Suppressor macrophage treated with lipopolysaccharide for 1 hour (primary cell): ENCODE measurements at places on chromosomes 5 and 9.

DNA sequence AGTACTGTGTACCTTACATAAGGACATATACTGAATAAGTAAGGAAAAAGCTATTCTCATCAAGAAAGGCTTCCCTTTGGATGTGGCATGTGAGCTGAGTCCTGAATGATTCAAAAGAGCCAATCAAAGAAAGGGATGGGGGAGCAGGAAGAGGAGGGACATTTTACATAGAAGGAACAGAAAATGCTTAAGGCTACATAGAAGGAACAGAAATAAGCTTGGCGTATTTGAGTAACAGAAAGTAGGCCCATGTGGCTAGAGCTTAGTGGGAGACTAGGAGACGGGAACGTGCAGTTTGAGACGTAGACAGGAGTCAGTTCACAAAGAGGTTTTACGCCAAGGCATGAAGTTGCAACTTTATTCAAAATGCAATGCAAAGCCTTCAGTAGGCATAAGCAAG lies 126.3 kb downstream of the CEMIP2 start:
- DNase-seq = no peak

- DNase-seq = no peak
Observed at GRCh38 chr5:163478126-163478981, 17.9 kb downstream of the HMMR start.

DNA sequence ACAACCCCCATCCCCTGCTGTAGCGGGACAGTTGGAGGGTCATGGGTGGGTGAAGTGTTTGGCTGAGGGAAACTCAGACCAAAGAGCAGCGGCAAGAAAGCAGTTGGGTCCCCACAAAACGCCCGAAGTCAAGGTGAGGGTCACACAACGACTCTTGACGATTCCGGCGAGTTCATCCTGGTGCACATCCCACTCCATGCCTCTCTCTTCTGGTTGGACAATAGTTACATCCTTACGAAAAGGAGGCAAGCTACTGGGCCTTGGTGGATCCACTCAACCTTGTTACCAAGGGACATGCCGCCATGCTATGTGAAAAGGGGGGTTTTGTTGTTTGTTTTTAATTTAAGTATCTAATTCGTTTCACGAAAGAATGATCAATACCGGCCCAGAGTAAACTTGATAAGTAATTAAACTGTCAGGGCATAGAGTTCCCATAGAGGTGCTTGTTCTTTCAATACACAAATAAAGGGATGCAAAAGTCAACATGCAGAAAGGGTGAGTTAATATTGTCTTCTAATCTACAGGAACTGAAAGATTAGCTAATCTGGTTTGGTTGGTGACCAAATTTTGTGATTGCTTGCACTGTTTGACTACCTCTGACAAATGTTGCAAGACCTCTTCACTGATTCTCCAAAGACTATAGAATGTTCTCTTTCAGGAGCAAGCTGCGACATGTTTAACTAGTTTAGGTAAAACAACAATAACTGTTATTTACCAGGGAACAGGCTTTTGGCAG lies 732 bp upstream of the SMIM15 start:
- peak; percentile 45 for DNase-seq

GRCh38 chr5:56123531-56124243 lies 109.4 kb downstream of the ANKRD55 start:
- DNase-seq = peak; percentile 73

GRCh38 chr5:132101385-132101880 lies 27.8 kb downstream of the CSF2 start:
- no peak for DNase-seq

DNA sequence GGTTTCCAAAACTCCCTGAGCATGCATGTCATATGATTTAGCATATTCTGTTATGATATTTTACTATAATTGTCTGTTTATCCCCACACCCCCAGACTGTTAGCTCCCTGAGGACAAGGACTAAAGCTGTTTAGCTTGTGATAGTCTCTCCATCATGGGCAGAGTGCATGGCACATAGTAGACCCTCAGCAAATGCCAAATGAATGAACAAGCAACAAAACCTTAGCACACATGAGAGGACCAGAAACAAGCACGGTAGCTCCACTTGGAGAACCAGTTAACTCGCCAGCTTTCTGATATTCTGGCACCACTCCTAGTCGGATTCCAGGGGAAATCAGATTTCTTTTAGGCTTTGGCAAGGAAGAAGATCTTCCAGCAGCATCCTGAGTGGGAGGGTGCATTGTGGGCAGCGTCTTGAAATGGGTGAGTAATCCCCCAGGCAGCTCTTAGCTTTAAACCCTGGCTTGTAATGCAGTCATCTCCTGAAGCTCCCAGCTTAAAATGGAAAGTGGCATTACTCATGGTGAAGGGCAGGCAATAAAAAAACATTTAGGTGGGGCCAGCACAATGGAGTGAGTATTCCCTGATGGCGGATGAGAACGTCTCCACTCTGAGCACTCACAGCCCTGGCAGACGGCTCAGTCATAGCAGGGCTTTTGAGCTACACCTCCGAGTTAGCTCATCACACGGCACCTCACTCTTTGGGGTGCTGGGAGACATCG lies 41.1 kb downstream of the FGF1 start:
- DNase-seq = peak; percentile 41

GRCh38 chr9:38621434-38622287 lies 1.3 kb upstream of the ANKRD18A start:
- peak; percentile 13 for DNase-seq

- peak; percentile 26 for DNase-seq
Observed at GRCh38 chr9:98222885-98223691, 30.7 kb upstream of the CORO2A start.

DNA sequence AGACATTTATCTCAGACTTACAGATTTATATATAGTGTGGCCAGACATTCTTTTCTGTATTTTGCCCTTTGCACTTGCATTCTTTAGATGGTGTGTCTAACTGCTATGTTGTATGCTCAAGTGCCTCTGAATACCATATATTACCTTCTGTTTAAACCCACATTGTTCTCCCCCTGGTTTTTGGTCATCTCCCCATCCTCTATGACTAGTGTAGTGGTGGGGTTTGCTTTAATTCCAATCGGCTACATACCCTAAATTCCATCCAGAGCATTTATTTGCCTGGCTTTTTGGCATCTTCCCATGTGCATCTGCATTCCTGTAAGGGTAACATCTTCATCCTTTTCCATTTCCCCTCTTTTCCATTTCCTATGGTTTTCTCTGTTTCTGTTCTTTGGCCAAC lies 271.0 kb upstream of the SLC30A5 start:
- no peak for DNase-seq

DNA sequence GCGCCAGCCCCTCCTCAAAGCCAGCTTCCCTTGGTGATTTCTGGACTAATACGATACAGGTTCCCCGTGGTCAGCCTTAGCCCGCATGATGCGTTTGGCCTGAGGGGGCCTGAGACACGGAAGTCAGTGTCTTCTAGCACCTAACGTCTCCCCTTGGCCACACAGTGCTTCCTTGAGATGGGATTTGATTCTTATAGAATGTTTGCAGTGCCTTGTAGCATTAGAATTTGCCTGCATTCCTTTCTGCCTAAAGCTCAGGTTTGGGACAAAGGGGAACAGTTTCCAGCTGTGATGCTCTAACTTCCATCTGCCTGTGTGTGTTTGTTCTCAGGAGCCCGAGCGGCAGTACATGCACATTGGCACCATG lies 34.4 kb downstream of the CFAP90 start:
- no peak for DNase-seq

GRCh38 chr9:4861145-4861544 lies 68.4 kb downstream of the RCL1 start:
- no peak for DNase-seq

DNA sequence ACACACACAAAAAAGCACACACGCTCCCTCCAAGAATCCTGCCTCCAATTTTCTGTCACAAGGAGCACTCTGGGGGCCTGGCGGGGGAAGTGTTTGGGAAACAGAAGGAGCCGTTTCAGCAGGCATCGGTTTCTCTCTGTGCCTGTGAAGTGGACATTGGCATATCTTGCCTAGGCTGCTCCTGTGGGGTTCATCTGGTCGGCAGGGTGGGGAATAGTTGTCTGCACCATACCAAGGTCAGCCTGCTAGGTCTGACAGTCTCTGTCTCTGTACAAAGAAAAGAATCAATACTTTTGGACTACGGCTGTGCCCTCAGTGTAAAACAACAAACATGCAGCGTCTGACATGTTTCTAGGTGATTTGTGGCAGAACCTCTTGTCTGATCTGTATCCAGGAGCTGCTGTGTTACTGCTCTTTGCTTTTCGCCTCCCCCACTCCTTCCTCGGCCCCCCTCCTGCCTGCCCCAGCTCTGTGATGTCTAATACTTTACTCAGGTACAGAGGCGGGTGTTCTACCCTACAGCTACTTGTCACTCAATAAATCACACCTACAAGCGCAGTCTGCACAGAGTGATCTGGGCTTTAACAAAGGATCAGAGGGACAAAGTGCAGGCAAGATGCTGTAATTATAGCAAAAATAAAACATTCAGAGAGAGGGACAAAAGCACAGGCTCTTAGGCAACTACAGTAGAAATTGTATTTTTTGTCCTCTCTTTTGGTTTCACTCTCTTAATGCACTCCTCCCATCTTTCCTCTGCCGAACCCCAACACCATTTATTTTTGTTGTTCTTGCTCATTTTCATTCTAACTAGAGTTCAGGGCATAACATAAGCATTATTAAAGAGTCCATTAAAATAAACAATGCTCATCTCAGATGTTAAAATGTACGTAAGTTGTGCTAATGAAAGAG lies 216.7 kb downstream of the BNC2 start:
- DNase-seq = no peak

DNA sequence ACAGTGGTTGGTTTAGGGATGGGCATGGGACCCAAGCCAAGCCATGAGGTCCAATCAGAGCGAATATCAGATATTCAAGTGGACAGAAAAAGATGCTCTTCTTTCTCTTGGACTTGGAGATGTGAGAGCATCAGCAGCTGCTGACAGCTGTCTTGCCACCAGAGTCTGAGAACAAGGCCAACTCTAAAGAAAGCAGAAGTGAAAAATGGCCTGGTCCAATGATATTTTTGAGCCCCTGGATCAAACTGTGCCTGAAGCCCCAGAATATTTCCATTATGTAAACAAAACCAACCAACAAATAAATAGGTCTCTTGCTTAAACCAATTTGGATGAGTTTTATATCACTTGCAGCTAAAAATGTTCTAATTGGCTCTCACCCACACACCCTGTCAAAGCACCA lies 30.7 kb upstream of the JADE2 start:
- DNase-seq = no peak

GRCh38 chr5:158914008-158915000 lies 185.4 kb downstream of the EBF1 start:
- no peak for DNase-seq

GRCh38 chr9:96209407-96210271 lies 92.3 kb downstream of the HSD17B3 start:
- peak; percentile 62 for DNase-seq

- DNase-seq = peak; percentile 1
Observed at GRCh38 chr5:130270786-130271185, 366.5 kb downstream of the CHSY3 start.

DNA sequence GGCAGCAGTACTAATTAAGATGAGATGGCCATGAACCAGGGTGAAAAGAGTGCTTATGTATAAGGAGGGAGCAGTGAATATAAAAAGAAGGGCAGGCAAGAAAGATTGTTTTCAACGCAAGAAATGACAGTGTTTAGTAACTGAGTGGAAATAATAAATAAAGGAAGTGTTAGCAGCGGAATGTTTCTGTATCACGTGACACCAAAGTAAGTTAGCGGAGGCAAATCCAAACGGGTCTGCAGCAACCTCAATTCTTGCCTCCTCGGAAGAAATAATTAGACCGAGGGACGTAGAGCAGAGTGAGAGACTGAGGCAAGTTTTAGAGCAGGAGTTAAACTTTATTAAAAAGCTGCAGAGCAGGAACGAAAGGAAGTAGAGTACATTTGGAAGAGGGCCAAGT lies 15.4 kb upstream of the GAS1 start:
- DNase-seq = no peak

DNA sequence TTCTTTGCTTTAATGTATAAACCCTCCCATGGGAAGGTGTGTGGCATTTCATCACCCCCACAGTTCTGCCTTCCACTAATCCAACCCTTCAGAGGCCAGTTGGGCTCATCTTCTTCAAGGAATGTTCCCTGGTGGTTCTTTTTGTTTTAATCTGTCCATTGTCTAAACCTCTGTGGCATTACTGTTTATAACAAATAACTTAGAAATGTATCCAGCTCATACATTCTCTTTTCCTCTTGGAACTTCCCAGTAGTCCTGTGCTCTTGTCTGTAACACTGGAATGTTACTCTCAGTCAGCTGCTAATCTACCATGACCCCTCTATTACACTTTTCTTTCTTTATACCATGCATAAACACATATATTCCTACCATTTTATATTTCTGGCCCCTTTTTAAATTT lies 213.5 kb upstream of the TARS1 start:
- DNase-seq = no peak

DNA sequence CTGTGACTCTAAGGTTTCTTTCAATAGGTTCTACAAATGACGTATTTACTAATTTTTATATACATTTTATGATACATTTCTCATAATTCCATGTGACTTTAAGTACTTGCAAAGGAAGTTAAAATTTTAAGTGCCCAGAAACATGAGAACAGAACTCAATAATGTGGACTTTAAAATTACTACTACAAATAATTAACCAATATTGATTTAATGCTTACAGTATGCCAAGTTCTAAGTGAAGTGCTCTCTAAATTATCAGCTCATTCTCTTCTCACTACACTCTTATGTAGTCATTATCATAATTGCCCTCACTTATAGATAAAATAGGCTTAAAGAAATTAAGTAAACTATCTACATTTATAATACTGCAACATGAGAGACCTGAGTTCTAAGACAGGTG lies 1690.7 kb upstream of the CDH9 start:
- DNase-seq = no peak

GRCh38 chr5:117295941-117296340 lies 721.3 kb upstream of the SEMA6A start:
- no peak for DNase-seq

DNA sequence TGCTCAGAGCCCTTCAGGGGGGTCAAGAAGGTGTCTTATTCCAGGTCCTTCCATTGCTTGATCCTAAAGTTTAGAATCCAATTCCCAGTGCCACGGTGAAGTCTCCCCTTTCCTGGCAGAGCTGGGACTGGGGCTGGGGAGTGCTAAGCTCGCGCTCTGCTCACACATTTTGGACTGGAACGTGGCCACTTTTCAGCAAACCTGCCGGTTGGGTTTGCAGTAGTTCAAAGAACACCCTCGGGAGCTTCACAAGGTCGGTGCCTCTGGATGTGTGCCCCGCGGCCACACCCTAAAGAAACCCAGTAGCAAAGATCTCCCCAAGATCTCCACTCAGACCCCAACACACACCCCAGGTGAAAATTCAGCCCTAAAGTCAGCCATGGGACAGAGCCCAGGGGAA lies at the start of gene C9orf152:
C9orf152 (minus strand) TSS at position 129 of the 400 bp plus-strand sequence. CDS start 580 bp downstream, outside the sequence.
- no peak for DNase-seq

GRCh38 chr9:113464286-113464660 lies 746 bp downstream of the RGS3 start:
- DNase-seq = no peak

GRCh38 chr9:96617439-96618185 lies 2.0 kb downstream of the CDC14B start:
- no peak for DNase-seq

GRCh38 chr9:100880284-100880683 lies 148.2 kb upstream of the PLPPR1 start:
- DNase-seq = no peak

GRCh38 chr5:168879929-168880328 lies 300.8 kb upstream of the PANK3 start:
- DNase-seq = no peak

- no peak for DNase-seq
Observed at GRCh38 chr9:37017546-37017945, 16.5 kb downstream of the PAX5 start.

GRCh38 chr5:602466-603035 lies 9.6 kb upstream of the CEP72 start:
- DNase-seq = no peak

- peak; percentile 43 for DNase-seq
Observed at GRCh38 chr5:24621792-24622191, 23.0 kb downstream of the CDH10 start.

- no peak for DNase-seq
Observed at GRCh38 chr5:115470921-115471320, 73.7 kb downstream of the FEM1C start.
